ENCODE measurements at places on chromosomes 2 and 18. TPM values are rescaled to one million over a fixed set of nuclear protein-coding genes. Genes with fewer than 3 reads are reported as not detected.

The CD207 gene
- not detected for total RNA-seq

The SERPINB3 gene
- not detected for total RNA-seq

The TIGD1 gene
- total RNA-seq, result 1.7 TPM

The SALL3 gene
- not detected for total RNA-seq

The GAREM2 gene
- 3.6 TPM for total RNA-seq

The TEX44 gene
- total RNA-seq, result not detected

The MSTN gene
- not detected for total RNA-seq

The STAT1 gene
- total RNA-seq, result 38.3 TPM

The DGUOK gene
- 18.1 TPM for total RNA-seq

The RAB31 gene
- total RNA-seq, result 7.6 TPM

The HOXD1 gene
- not detected for total RNA-seq

The RTKN gene
- 21.4 TPM for total RNA-seq

The ONECUT2 gene
- 0.02 TPM for total RNA-seq

The IL36B gene
- not detected for total RNA-seq

The CD8A gene
- total RNA-seq, result 1.5 TPM

The RNF25 gene
- 12.4 TPM for total RNA-seq

The C2orf78 gene
- not detected for total RNA-seq

The DNER gene
- 1.6 TPM for total RNA-seq

The TMEM247 gene
- total RNA-seq, result not detected
